ENCODE measurements at places on chromosomes 4 and X.

GRCh38 chr4:77078401-77078800 is 2.6 kb upstream of the CCNI start:
- DNase-seq: no peak

DNA sequence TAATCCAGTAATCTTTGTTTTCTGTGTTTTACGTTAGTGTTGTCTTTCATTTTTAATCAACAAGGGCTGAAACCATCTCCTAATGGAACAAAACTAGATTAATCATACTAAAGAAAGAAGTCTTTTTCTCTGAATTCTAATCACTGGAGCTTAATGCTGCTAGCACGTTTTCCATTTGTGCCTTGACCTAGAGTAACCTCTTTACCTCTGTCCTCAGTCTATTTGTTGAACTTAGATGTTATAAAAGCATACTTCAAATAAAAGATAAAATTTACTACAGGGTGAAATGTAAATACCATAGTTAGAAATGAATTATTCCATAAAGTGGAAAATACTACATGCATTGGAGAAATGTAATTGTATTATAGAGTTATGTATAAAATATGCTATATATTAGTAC is 207.1 kb downstream of the NKX6-1 start:
- no peak for DNase-seq

DNA sequence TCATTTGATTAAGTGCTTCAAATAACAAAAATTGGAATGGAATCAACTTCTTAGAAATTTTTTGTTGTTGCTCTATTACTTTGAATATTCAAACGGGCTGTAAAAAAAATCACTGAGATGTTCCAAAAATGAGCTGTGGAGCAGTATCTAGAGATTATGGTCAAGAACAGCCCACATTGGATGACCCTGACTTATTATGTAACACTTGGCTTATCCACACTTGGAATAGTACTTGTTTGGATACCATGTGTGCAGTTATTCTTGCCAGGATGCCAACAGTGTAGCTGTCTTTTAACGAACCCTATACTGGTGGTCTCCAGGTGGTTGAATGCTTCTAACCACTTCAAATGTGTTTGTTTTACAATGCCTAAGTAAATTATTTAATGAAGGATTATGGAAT is 64.9 kb upstream of the CAMK2D start:
- DNase-seq: no peak

- DNase-seq: no peak
Observed at GRCh38 chr4:123423819-123424218, 27.2 kb downstream of the SPRY1 start.

- no peak for DNase-seq
Observed at GRCh38 chr4:182246401-182247205, 3.4 kb downstream of the TENM3 start.

DNA sequence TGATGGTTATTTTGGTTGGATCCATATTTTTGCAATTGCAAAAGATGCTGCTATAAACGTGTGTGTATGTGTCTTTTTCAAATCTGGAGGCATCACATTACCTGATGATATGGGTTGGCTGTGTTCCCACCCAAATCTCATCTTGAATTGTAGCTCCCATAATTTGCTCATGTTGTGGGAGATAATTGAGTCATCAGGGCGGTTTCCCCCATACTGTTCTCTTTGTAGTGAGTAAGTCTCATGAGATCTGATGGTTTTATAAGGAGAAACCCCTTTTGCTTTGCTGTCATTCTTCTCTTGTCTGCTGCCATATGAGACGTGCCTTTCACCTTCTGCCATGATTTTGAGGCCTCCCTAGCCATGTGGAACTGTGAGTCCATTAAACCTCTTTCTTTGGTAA is 33.4 kb downstream of the APOOL start:
- no peak for DNase-seq

DNA sequence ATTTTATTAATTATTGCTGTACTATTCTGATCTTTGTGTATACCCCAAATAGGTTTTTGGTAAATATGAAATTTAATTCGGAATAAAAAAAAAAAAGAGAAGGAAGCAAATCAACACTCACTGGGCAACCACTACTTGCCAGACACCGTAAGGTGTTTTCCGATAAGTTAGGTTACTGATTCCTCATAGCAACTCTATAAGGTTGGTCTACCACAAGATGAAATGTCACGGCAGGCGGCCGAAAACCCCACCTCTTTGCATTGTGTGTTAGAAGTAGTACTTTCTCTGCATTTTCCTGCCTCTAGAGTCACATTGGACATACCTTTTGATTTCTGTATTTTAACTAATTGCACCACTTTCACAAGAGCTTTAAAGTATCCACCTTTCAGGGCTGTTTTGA is 44.5 kb upstream of the RASGEF1B start:
- no peak for DNase-seq

- DNase-seq: no peak
Observed at GRCh38 chrX:150167482-150168324, 195.4 kb upstream of the MAMLD1 start.

- no peak for DNase-seq
Observed at GRCh38 chrX:153590961-153591956, 7.7 kb downstream of the CCNQ start.

GRCh38 chrX:134244043-134244442 is 7.1 kb downstream of the CCDC160 start:
- DNase-seq: no peak

- DNase-seq: no peak
Observed at GRCh38 chrX:63855896-63856295, 70.9 kb upstream of the ARHGEF9 start.

- no peak for DNase-seq
Observed at GRCh38 chr4:91963486-91963885, 340.3 kb upstream of the GRID2 start.

DNA sequence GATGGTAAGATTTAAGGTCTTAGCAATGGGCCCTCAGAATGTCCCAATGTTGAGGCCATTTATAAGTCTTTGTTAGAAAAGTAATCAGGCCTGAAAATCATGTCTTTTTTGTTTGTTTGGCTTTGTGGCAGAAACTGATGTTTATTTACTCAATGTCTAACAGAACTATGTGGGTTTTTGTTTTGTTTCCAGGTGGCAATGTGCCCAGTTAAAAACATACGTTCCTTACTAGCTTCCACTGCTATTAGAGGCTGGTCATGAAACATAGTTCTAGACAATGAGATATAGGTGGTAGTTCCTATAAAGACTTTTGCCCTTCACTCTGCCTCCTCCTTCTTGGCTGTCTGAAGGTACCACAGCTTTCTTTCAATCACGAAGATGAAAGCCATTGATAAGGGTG is 108.8 kb downstream of the C4orf51 start:
- DNase-seq: no peak

GRCh38 chr4:151641167-151641566 is 119.6 kb downstream of the GATB start:
- peak; percentile 74 for DNase-seq

DNA sequence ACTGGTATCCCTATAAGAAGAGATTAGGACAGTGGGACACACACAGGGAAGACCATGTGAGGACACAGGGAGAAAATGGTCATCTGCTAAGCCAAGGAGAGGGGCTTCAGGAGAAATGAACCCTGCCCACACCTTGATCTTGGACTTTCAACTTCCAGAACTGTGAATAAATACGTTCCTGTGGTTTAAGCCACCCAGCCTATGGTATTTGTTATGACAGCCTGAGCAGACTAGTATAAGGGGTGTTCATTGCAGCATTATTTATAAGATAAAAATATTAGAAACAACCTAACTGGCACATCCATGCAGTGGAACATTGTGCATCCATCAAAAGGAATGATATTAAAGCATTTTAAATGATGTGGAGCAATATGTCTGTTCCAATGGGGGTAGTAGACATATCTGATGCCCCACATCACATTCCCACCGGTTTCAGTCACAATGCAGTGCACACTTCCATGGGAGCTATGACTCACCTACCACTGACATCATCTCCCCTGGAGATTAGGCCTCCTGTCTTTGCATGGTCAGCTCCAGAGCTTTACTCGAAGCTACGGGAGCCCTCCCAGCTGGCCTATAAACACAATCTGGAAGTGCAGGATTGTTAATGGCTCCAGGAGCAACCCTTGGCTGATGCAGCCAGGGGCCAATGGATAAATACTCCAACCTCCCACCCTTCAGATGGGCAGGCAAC is 38.9 kb upstream of the MAMLD1 start:
- DNase-seq: no peak

GRCh38 chr4:177740563-177740962 is 298.3 kb upstream of the AGA start:
- no peak for DNase-seq

- peak; percentile 59 for DNase-seq
Observed at GRCh38 chr4:103934178-103934789, 214.5 kb upstream of the TACR3 start.

GRCh38 chr4:38711066-38711465 is 47.1 kb downstream of the KLF3 start:
- DNase-seq: no peak

GRCh38 chrX:107704587-107704986 is 71.0 kb downstream of the TSC22D3 start:
- no peak for DNase-seq

DNA sequence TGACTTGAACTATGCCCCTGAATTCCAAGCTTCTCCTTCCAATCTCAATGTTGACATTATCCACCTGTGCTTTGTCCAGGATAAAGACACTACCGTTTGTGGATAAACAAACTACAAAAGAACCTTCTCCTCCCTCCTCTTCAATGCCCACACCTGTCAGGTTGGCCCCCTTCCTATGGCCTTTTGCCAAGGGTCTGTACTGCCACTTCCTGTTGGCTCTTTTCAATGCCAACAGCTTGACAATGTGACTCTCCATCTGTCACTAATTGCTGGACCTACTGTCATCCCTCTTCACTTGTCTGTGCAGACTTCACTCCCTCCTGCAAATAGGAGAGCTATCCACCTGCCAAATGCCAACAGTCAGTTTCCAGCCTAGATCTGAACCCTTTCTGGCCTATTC is 35.8 kb upstream of the MID1 start:
- no peak for DNase-seq

DNA sequence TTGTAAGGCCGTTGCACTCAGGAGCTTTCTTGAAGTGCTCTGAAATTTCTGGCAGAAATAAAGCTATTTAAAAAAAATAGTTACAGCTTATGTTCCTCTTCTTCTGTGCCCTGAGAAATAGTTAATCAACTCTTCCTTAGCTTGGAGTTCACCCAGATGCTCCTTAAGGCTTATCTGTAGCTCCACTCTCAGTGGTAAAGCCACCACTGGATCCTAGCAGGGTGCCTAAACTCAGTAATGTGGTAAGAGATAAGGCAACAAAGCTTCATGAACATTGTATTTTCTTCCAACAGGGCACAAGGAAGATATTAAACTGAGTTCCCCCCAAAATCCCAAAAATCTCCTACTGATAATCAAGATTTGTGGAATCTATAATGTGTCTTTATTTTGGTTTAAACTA is 299.5 kb downstream of the MAPK10 start:
- DNase-seq: no peak

- no peak for DNase-seq
Observed at GRCh38 chr4:21827575-21827974, 121.0 kb downstream of the KCNIP4 start.

- no peak for DNase-seq
Observed at GRCh38 chr4:168397611-168398169, 79.1 kb upstream of the DDX60 start.

GRCh38 chr4:76090241-76090691 is 15.8 kb downstream of the ART3 start:
- peak; percentile 96 for DNase-seq

DNA sequence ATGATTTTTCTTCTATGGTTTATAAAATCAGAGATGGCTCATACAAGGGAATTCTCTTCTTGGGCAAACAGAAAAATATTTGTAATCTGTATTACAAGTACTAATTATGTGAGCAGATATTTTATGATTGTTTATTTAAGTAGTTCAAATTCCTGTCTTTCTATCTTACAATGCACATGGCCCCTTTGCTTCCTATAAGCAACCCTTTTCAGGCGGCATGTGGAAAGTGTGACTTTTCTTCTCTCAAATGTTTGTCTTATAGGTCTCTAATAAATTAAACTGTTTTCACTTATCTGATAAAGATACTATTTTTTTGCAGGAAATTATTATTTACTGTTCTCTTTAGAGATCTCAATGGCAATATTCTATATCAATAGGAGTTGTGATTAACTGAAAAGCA is 259.3 kb upstream of the MAGEB18 start:
- no peak for DNase-seq

DNA sequence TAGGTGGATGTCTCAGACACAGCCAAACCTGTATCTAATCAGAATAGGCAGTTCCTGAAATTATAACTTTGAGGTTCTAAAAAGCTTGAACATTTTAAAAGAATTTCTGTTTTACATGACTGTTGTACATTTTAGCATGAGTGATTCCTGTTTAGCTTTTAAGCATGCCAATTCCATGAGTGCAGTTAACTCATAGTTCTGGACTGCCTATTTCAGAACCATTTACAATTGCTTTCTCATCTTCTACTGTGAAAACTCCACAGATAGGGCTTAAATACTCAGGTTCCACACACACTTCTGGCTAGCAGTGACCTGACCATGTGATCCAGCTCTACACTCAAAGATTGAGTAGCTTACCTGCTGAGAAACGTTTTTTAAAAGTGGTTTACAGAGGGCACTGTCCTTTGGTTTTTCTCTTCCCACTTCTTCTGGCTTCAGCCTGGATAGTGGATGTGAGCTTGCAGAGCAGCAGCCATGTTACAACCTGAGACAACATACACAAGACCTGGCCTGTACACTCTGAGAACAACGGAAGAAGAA is 280.8 kb downstream of the ANKRD50 start:
- DNase-seq: no peak

- DNase-seq: no peak
Observed at GRCh38 chr4:59243038-59243437, 1957.1 kb upstream of the ADGRL3 start.

GRCh38 chr4:44646151-44646550 is 5.3 kb downstream of the YIPF7 start:
- DNase-seq: no peak

- DNase-seq: no peak
Observed at GRCh38 chr4:150411520-150411919, 170.4 kb upstream of the MAB21L2 start.

DNA sequence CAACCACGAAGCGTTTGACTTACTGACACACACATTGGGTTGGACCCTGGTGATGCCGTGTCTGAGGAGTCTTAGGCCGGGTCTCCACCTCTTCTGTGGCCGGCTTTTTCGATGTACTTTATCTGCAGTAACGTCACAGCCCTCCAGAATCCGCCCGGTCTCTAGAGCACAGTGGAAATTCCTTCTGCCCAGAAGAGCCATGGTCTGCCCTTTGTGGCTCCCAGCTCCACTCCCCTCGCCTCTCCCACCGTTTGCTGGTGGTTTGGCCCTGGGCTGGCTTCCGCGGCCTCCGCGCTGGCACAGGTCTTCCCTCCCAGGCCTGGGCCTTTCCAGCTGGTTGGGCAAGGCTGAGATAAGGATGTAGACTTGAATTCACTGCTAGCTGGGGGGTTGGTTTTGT is 4.3 kb downstream of the MAEA start:
- no peak for DNase-seq
